SIG-M5 (cell line): ENCODE measurements at places on chromosomes 5 and 9.

DNA sequence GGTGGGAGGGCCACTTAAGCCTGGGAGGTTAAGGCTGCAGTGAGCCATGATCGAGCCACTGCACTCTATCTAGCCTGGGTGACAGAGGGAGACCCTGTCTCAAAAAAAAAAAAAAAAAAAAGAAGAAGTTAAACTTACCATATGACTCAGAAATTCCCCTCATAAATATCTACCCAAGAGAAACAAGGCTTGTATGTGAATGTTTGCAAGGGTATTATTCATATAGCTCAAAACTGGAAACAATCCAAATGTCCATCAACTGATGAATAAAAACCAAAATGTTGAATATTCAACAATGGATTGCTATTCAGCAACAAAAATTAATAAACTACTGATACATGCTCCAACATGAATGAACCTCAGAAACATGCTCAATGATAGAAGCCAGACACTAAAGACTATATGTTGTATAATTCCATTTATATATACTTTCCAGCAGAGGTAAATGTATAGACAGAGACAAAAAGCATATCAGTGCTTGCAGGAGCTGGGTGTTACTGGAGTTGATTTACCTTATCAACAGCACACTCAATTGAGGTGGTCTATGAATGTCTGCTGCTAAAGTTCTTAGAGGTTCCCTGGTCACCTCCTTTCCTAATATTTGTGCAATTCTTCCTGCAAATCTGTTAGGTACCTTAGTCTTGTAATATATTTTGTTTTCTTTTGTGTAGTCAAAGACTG, 5.3 kb upstream of the SREK1 start:
- DNase-seq, result peak; percentile 29

GRCh38 chr9:16515879-16516301, 354.6 kb downstream of the BNC2 start:
- no peak for DNase-seq

DNA sequence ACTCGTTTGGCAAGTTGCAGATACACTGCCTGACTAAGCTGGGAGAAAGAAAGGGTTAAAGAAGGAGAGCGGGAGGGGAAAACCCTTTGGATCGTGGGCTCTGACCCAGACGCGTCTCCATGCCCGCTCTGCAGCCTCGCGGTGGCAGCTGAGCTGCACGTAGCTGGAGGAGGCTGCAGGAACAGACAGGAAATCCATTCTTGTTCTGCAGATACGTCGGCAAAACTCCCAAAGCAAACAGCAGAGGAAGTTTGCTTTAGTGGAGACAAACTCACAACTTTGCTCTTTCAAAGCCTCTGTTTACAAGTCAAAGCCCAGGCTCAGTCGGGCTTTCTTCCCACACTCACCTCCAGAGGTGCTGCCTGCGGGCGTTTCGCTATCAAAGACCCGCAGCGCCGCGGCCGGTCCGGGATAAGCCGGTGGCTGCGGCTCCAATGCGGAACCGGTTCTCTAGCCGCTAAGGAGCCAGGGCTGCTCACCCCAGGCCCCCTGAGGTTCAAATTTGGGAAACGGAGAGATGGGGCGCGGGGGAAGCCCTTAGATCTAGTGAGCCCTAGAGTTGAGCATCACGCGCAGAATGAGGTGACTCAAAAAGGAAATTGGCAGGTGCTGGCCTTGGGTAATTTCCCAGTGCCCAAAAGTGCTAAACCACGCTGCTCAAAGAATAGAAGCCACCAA, 60.7 kb downstream of the MAT2B start:
- no peak for DNase-seq

DNA sequence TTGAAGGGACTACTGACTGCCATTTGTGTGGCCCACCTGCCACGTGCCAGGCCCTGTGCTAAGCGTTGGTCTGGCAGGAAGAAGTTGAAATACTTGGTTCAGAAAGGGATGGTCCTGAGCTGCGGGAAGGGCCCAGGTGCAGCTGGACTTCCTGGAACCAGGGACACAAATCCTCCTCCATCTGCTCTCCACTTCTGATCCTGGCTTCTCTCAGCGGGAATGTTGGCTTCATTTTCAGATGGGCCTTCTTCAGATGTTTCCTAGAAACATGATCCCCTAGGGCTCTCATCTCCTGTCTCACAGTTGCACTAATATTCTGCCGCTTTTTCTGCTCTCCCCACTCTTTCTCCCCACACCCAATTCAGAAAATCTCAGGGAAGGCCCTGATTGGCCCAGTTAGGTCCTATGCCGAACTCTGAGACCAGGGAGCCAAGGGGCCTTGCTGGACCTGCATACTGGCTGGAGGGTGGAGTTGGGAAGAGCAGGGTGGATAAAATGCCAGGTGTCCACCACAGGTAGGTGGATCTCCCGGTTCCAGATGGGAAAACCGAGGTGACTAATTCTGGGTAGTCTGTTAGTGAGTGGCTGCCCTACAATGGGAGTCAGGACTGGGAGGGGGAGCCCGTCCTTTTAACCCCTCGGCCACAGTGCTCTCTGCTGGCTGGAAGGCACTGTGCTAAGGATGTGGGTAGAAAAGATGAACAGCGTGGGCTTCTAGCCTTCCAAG, 19.4 kb downstream of the PSAT1 start:
- DNase-seq, result no peak

DNA sequence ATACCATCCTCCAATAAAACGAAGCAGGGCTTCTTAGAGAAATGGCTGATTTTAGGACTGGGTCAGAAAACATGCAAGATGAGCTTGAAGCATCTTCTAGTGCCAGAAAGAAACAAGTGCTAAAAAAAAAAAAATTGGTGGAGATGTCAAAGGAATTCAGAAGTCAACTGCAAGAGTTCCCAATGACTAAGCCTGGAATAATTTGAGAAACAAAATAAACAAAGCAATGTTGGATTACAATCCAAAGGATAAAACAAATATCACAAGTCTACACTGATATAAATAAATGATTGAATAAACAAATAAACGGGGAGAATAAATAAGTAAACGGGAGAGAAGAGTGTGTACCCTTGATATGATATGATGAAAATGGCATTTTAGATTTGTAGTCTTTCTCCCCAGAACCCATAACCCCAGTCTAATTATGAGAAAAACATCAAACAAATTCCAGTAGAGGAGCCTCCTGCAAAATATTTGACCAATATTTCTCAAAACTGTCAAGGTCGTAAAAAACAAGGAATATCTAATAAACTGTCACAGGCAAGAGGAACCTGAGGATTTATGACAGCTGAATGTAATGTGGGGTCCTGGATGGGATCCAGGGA, 63.5 kb upstream of the CCL21 start:
- DNase-seq, result no peak

DNA sequence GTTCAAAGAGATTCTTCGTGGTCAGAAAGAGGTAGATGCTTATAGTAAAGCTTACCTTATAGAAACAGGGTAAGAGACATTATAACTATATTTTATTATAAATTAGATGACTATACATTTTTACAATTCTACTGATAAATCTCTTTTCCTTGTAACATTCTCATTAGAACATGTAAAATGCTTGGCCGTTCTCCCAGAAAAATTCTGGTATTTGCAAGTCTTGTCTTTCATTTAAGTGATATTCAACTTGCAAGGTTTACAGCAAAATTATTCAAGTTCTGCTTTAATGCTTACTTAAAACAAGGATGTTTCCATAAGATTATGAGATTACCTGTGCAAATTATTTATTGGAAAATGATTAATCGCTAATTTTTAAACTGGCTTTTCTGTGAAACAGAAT, 41.3 kb upstream of the CDH18 start:
- no peak for DNase-seq

GRCh38 chr5:124725040-124725434, 21.4 kb downstream of the ZNF608 start:
- DNase-seq, result no peak

- no peak for DNase-seq
Measured at GRCh38 chr5:95862671-95863382, 40.3 kb upstream of the GLRX start.

DNA sequence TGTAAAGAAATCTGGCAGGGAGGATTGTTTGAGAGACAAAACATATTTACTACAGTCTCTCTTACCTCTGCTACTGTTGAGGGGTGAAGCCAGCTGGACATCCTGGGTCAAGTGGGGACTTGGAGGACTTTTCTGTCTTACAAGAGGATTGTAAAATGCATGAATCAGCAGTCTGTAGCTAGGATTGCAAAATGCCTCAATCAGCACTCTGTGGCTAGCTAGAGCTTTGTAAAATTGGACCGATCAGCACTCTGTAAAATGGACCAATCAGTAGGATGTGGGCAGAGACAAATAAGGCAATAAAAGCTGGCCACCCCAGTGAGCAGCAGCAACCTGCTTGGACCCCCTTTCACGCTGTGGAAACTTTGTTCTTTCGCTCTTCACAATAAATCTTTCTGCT, 995.8 kb upstream of the CDH6 start:
- no peak for DNase-seq

DNA sequence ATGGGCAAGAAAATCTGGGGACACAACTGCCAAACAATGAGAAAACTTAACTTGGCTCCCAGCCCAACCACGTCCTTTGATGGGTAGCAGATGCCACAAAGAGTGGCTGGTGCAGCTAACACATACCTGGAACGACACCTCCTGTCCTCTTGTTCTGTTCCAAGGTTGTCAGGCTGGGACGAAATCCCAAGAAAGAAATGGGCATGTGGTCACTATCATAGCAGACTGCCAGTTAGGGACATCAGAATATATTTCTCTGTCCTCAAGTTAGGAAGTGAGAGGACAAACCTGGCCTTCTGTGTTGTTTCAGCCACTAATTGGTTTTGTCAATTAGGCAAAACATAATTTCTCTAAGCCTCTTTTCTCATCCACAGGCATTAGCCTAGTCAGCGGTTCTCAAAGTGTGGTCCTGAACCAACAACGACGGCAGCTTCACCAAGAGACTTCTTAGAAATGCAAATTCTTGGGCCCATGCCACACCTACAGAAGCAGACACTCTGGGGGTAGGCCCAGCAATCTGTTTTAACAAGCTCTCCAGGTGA, 63.4 kb downstream of the RAPGEF1 start:
- no peak for DNase-seq

GRCh38 chr9:73157811-73158210, 6.1 kb downstream of the ANXA1 start:
- DNase-seq, result no peak

- no peak for DNase-seq
Measured at GRCh38 chr5:176486189-176486757, 38.1 kb downstream of the FAF2 start.

DNA sequence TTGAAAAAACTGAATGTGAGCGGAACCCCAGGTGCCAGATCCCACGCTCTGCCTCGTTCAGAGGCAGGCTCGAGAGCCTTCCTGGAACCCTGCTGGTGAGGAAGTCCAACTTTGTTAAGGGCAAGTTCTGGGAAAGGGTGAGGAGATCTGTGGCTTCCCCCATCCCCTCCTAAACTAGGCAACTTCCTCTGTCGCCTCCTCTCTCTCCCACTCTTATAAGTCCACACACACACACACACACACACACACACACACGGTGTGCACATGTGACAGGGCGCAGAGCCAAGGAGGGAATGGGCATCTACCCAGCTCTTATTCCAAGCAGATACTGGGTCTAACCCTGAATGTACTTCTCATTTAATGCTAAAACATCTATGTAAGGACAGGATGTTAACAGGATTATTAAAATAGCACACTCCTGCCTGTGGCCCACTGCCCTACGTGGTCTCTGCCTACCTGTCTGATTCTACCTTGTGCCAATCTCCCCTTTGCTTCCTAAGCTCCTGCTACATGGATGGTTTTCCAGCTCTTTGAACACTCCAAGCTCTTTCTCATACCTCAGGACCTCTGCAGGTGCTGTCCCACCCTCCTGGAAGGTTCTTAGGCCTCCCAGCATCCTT, 72.4 kb upstream of the FBXW11 start:
- DNase-seq, result no peak

GRCh38 chr5:147051193-147051592, 172.6 kb upstream of the PPP2R2B start:
- no peak for DNase-seq
